ENCODE measurements at places on chromosomes 2 and 18.

DNA sequence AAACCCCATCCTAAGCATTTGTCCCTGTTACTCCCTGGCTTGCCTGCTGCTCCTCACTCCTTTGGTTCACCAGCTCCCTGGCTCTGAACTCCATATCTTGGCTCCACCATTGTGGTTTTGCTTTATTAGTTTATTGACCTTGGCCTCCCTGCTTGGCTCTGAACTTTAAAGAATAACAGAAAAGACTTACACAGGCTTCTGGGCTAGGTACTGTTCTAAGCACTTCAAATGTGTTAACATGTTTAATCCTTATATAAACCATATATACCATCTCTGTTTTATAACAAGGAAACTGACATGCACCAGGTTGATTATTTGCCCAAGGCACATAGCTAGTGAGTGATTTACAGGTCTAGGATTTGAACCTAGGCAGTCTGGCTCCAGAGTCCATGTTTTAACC is 149.7 kb upstream of the CAPN13 start:
- no peak for DNase-seq

- no peak for DNase-seq
These were observed 52.1 kb downstream of the SPRED2 start for GRCh38 chr2:65380255-65380654.

GRCh38 chr2:283996-284794 is 3.7 kb downstream of the ALKAL2 start:
- DNase-seq = no peak

GRCh38 chr2:8693157-8693821 is 11.4 kb downstream of the ID2 start:
- peak; percentile 37 for DNase-seq

- no peak for DNase-seq
These were observed 1441.7 kb upstream of the CELF4 start for GRCh38 chr18:39007031-39007902.

DNA sequence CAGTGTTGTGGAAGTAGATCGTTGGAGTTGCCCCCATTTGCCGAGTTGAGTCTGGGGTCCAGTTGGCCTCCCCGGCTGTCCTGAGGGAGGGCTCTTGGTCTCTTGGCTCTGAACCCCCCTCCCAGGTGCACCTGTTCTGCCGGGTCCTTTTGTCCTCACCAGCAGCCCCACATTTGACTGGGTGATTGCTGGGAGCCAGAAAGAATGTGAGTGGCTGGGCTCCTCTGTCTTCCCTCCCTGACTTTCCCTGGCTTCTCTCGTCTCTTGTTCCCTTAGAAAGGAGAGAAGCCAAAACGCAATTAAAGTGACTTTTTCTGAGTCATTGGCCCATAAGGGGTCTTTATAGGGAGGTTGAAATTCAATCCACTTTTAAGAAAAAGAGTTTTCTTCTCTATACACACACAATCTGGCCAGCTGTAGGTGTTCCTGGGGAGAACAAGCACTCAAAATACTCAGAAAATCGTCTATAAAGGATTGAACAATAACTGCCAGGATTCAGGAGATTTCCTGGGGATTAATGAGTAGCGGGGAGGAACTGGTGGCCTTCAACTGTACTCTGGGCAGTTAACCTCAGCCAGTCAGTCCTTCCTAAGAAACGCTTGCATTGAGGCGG is 131.0 kb downstream of the TMEM182 start:
- DNase-seq = no peak

DNA sequence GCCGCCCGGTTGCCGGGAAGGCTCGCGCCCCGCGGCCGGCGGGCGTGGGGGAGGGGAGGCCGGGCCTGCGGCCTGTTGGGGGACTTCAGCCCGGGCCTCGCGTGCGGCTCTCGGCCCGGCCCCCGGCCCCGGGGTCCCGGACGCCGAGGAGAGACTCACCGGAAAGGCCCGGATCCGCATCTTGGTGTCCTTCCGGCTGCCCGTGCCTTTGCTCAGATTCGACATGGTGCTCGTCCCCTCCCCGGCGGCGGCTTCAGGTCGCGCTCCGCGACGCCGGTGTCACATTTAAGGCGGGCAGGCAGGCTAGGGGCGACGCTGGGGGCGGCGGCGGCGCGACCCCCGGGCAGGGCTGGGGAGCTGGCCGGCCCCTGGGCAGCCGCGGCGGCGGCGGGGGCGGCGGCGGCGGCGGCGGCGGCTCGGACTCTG is 365 bp downstream of the CUL3 start:
- no peak for DNase-seq

- peak; percentile 14 for DNase-seq
These were observed 105.5 kb upstream of the ASB18 start for GRCh38 chr2:236369661-236370062.

GRCh38 chr18:213966-214365 is 53.9 kb downstream of the THOC1 start:
- DNase-seq = no peak

- no peak for DNase-seq
These were observed 84.7 kb downstream of the POLR1A start for GRCh38 chr2:86020984-86021383.

- DNase-seq = no peak
These were observed 84.6 kb downstream of the SLC66A3 start for GRCh38 chr2:11239666-11240462.

DNA sequence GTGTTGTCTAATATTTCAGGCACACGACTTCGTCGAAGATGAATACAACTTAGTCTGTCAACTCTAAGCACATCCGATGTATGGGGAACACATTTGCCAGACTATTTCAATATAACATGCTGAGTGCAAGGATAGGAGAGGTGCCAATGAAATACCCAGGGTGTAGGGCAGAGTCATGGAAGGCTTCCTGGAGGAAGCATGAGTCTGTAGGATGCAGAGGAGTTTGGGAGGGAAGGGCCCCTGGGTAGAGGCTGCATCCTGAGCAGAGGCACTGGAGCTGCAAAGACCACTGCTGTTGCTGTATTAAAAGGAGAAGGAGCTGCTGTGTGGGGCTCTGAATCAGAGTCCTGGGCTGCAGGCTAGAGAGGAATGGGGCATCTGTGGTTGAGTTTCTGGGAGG is 89.9 kb downstream of the ASAP2 start:
- no peak for DNase-seq

GRCh38 chr2:43250015-43250414 is 23.6 kb upstream of the ZFP36L2 start:
- DNase-seq = no peak

GRCh38 chr2:136131961-136132824 is 14.2 kb upstream of the CXCR4 start:
- no peak for DNase-seq

DNA sequence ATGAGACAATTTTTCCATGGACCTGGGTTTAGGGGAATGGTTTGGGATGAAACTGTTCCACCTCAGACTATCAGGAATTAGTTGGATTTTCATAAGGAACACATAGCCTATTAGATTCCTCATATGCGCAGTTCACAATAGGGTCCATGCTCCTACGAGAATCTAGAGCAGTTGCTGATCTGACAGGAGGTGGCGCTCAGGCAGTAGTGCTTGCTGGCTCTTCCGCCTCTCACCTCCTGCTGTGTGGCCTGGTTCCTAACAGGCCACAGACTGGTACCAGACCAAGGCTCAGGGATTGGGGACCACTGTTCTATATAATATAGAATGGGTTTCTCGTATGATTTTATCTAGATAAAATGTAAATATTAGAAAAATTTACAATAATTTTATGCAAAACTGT is 338.7 kb downstream of the CPS1 start:
- no peak for DNase-seq

DNA sequence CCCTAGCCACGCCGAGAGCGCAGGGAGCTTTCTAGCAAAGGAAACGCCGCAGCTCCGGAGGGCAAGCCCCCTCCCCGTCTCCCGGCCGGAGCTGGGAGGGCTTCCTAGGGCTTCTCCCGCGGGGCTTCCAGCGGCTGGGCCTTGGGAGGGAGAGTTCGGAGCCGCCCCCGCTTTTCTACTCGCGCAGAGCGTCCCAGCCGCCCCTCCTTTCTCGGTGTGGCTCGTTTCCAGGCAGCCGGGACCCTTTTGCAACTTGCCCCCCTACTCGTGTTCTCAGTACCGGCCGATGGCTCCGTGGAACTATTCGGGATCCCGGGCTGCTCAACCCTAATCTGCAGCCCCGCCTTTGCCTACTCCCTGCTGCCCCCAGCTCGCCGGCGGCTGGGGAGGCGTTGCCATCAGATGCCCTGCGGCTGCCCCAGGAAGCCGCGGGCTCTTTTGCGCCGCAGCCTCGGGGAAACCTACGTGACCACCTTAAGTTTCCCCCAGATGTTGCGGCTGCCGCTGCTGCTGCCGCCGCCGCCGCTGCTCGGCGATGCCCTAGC is 1.5 kb upstream of the NR4A2 start:
- DNase-seq = peak; percentile 52

- no peak for DNase-seq
These were observed 48.5 kb upstream of the MCFD2 start for GRCh38 chr2:46963941-46964673.

- DNase-seq = no peak
These were observed 4.6 kb downstream of the NEU2 start for GRCh38 chr2:233037078-233037477.

GRCh38 chr2:152063325-152063924 is 35.4 kb downstream of the CACNB4 start:
- DNase-seq = no peak

- DNase-seq = no peak
These were observed 2.0 kb downstream of the FMNL2 start for GRCh38 chr2:152336854-152337510.

- peak; percentile 4 for DNase-seq
These were observed 59.5 kb downstream of the PUM2 start for GRCh38 chr2:20291106-20291564.

GRCh38 chr2:237614151-237614720 is 13.2 kb upstream of the LRRFIP1 start:
- DNase-seq = no peak

DNA sequence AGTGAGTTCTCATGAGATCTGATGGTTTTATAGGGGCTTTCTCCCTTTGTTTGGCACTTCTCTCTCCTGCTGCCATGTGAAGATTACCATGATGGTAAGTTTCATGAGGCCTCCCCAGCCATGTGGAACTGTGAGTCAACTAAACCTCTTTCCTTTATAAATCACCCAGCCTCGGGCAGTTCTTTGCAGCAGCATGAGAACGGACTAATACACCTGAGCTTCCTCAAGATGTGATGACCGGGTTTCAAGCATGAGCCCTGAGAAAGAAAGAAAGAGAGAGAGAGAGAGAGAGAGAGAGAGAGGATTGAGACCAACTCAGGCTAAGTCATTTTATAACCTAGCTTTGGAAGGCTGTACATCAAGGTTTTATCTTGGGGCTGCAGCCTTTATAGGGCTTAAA is 167.7 kb upstream of the SERPINE2 start:
- DNase-seq = no peak

- no peak for DNase-seq
These were observed 21.7 kb downstream of the COX7A2L start for GRCh38 chr2:42339191-42339912.

GRCh38 chr2:77816618-77817017 is 294.4 kb upstream of the LRRTM4 start:
- no peak for DNase-seq

GRCh38 chr2:30800159-30800558 is 7.1 kb downstream of the CAPN13 start:
- DNase-seq = no peak

DNA sequence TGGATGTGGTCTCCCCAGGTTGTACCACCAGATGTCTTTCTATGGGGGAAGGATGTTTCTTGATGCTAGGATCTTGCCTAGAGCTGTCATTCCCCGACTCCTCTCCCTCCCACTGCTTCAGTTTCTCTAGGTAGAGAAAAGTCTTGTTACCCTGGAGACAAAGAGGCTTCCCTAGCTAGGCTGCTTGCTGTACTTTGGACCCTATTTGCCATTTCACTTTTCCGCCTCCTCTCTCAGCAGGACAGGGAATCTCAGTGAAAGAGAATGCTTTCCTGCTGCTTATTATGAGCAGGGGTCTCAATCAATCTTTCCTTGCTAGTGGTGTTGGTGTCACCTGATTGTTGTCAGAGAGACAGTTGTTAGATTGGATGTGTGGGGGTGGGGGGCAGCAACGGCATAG is 818.8 kb upstream of the GYPC start:
- DNase-seq = no peak

DNA sequence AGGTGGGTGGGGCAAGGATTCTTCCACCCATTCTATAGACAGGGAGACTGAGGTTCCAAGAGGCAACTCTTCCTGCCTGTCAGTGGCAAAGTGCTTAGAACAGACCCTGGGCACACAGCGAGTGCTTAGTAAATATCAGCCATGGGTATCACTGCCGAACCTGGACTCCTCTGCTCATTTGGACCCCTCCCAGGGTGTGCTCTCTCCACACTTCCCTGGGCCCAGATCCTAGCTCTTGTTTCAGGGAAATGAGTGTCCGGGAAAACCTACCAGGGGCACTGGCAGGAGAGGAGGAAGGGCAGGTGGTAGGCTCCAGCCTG is 136.3 kb downstream of the CYP26B1 start:
- no peak for DNase-seq

DNA sequence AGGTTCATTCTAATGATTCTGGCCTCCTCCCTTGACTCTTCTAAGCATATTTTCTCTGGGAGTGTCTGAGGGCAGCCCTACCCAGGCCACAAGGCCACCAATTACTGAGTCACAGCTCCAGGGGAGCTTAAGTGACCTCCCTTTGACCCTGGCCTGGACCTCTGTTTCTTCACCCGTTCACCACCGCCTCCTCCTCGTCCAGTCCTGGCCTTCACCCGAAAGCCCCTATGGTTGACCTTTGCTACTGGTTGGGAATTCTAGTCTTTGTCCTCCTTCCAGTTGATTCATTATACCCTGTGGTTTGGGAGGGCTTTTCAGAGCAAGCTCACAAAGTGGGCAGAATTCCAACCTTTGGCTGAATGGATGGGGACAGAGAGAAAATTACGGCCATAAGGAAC is 72.6 kb downstream of the NRP2 start:
- no peak for DNase-seq

DNA sequence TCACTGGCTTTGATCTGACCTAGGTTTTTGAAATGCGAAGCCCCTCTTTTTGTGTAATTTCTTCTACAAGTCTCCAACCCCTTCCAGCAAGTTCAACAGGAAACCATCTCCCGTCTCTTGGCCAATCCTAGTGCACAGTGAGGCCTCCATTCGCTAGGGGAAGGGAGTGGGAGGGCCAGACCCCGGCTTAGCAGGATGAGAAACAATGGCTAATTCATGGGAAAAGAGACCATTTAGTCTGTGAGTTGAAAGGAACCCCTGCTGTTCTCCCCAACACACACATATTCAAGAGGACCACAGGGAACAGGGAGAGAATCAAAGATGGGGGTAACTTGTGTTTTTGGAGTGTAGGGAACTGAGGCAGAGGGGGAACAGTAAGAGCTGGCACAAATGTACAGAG is 83.0 kb downstream of the RTN4 start:
- no peak for DNase-seq

Measured in NCI-H774 (cell line).